ENCODE measurements at places on chromosomes 7 and 10. TPM values are rescaled to one million over a fixed set of nuclear protein-coding genes. Genes with fewer than 3 reads are reported as not detected.

DNA sequence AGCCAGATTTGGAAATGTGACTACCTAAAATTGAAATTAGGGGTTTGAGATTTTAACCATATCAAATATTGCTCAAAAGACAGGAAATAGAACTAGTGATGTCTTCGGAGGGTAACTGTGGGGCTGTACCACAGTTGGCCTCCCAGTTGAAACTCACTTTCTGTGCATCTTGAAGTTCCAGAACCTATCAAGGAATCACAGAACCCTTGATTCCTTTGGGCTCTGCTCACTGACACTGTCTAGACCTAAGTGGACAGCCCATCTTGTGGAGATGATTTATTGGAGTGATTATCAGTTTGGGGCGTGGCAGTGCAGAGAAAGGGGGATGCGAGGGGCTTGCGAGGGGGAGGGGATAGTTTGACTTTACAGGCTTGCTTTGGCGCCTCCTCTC, 134.2 kb upstream of the GJD4 start:
- no peak overlapping the region for H3K4me3 ChIP-seq
- DNase-seq, result no peak
- no peaks in the 10 kb centered on the region for H3K36me3 ChIP-seq

DNA sequence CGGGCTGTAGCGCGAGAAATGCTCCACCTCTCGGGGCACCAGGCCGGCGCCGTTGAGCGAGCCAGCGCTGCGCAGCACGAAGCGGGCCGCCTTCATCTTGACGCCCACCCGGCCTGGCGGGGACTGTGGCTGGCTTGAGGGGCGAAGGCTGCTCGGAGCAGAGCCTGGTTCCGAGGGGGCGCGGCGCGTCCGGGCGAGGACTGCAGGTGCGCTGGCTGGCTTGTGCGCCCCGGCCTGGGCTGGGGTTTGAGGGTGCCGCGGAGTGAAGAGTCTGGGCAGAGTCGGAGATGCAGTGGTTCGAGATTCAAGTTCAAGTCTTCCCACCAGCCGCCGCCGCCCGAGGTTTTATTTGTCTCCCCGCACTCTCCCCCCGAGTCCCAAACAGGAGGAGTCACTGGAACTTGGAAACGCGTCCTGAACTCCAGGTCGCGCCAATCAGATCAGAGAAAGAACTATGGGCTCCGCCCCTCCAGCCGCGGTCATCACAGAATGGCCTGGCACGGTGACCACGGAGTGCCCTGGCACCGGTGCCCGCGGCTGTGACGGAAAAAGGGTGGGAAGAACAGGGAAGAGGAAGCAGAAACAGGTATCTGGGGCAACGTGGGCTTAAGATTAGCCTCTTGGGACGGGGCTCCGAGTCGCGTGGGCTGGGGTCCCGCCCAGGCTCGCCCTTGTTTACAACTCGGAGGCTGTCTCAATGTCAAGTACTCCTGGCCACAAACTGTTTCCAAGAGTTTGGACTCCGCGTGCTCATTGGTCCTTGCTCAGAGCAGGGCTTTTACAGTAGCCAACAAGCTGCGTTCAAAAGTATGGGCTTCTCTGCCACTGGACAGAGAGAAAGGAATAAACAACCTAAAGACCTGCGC, at the start of gene PDK4:
TSS of gene PDK4 (minus strand) at position 319 of the 866 bp plus-strand sequence. CDS start at position 96, 223 bp downstream.
- H3K4me3 ChIP-seq, result peak within 1 kb of the TSS; percentile 90
- peak within 1 kb of the TSS; percentile 97 for H3K27ac ChIP-seq
- peak; percentile 92 for DNase-seq
- peaks cover 22% of the 10 kb centered on the region for H3K36me3 ChIP-seq
- H3K27me3 ChIP-seq, result no peaks in the 10 kb centered on the region
- H3K4me1 ChIP-seq, result peaks cover 11% of the 10 kb centered on the region

The KEL gene
- not detected for total RNA-seq

The LIPJ gene
- total RNA-seq, result not detected

The LGI1 gene
- 4.7 TPM for total RNA-seq

DNA sequence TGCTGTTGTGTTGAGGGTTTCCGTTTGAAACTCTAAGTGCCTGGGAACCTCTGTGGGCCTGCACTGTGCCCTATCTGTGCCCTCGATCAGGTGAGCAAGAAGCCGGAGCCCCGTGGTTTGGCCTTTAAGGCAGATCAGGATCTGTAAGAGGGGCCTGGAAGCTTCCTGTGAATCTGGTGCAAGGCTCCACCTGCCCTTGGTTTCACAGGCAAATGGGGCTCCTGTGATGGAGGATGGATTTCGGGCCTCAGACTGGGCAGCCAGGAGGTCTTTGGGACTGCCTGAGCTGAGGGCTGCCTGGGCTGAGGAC, 21.6 kb downstream of the SCART1 start:
- no peaks in the 10 kb centered on the region for H3K36me3 ChIP-seq
- no peaks in the 10 kb centered on the region for H3K27me3 ChIP-seq
- no peak for DNase-seq
- no peak overlapping the region for H3K4me3 ChIP-seq

The CCDC7 gene
- total RNA-seq, result 35.6 TPM

- no peak overlapping the region for H3K4me3 ChIP-seq
- H3K4me1 ChIP-seq, result no peaks in the 10 kb centered on the region
- no peaks in the 10 kb centered on the region for H3K36me3 ChIP-seq
- H3K27me3 ChIP-seq, result no peaks in the 10 kb centered on the region
Measured at GRCh38 chr7:70812511-70812910, 319.4 kb upstream of the GALNT17 start.

The AHCYL2 gene
- total RNA-seq, result 31.4 TPM

- H3K4me1 ChIP-seq, result peaks cover 4% of the 10 kb centered on the region
- H3K36me3 ChIP-seq, result peaks cover 5% of the 10 kb centered on the region
- H3K27me3 ChIP-seq, result no peaks in the 10 kb centered on the region
- H3K4me3 ChIP-seq, result no peak overlapping the region
- DNase-seq, result no peak
- H3K27ac ChIP-seq, result no peak overlapping the region
Measured at GRCh38 chr7:159136846-159137245, 7.8 kb downstream of the VIPR2 start.

The GPC2 gene
- 1.8 TPM for total RNA-seq
